ENCODE measurements at places on chromosomes 6 and 20.

DNA sequence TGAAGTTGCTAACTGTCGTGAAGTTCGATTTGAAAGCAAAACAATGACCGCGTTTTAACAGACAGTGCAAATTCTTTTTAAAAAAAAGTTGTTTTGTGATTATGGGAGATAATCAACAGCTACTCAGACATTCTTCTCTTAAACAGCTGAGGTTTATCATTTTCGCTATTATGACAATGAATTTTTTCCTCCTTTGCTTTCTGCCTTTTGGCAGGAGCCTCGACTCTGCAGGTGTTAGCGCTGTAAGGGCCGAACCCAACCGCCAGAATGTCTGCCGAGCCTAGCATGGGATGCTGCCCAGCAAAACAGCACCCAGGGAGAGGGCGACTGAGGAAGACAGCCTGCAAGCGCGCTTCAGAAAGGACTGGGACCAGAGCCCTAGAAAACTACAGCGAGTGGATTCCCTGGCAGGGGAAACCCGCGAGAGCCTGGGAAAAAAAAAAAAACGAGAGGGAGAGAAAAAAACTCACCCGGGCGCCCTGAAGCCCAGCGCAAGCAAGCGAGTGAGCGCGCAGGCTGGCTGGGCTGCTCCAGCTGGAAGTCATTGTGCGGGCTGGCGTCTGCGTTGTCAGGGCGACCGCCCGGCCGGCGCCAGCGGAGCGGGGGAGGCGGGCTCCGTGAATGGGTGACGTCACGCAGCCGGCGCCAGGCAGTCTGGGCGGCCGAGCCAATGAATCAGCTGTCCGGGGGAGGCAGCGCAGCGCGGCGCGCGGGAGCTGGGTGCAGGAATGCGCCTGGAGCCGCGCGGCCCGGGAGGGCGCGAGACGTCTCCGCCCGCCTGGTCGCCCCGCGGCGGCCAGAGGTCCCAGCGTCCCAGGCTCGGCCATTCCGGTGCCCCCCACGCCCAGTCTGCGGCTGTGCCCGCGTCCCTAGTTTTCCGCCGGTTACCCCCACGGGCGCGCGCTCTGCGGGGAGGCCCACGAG, 32.7 kb upstream of the ID4 start:
- DNase-seq = peak; percentile 25

- no peak for DNase-seq
These were observed 108.7 kb downstream of the CARMIL1 start for GRCh38 chr6:25387911-25388310.

DNA sequence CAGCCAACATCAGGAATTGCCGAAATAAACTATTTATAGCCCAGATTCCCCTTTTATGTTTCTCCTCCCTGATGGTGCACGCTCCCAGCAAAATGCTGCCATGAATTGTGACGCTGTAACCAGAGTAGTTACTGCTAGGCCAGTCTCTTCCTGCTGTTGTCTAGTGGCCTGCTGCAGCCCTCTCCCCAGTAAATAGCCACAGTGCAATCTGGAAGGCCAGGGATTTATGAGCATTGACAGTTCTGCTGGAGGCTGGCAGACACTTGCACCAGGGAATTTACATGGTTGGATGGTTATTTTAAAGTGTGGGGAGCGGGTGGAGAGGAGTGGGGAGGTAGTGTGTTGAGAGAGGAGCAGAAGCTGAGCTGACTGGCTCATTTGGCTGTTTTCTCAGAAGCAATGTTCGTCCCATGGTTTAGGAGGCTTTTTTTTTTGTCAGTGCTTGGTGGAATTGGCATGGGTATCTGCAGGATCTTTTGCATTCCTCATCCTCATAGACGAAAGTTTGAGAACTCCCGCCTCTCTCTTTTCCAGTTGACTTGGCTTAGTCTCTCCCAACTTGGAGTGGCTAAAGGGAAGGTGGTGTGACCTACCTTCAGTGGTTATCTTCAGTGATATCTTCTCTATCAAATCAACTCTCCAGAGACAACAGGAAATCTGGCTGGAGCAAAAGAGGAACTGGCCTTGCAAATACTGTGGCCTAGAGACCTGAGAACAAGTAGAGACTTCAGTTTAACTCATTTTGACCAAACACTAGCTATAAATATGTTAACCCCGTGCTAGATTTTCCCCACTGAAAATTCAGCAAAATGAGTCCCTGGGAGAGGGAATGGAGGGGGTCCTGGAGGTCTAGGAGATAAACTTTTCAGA, 99.3 kb upstream of the VSTM2L start:
- no peak for DNase-seq

- no peak for DNase-seq
These were observed 5.7 kb upstream of the GFOD1 start for GRCh38 chr6:13493147-13493546.

DNA sequence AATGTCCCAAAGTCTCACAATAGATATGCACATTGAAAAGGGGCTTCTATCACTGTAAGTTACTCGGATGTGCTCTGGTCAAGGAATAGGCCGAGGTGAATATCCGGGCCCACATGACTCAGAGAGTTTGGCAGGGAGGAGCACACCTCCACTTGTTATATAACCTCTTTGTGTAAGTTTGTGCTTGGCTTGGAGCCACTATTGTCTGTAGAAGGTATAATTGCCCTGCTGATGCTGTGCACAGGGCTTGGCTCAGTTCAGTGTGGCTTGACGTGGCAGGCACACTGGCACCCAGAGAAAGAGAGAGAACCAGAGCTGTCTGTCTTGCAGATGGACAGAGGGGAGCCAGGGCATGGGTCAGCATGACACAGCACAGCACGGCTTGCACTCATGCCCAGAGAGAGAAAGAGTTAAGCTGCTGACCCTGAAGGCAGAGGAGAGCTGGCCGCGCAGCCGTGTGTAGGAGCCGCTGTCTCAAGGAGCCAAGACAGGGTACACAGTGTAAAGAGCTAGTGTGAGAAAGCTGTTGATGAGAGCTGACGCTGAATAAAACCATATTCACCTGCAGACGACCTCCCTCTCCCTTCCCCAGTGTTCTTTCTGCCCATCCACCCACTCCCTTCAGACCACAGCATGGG, 482.5 kb downstream of the C6orf118 start:
- no peak for DNase-seq

- DNase-seq = no peak
These were observed 7.4 kb upstream of the C20orf144 start for GRCh38 chr20:33654680-33655161.

DNA sequence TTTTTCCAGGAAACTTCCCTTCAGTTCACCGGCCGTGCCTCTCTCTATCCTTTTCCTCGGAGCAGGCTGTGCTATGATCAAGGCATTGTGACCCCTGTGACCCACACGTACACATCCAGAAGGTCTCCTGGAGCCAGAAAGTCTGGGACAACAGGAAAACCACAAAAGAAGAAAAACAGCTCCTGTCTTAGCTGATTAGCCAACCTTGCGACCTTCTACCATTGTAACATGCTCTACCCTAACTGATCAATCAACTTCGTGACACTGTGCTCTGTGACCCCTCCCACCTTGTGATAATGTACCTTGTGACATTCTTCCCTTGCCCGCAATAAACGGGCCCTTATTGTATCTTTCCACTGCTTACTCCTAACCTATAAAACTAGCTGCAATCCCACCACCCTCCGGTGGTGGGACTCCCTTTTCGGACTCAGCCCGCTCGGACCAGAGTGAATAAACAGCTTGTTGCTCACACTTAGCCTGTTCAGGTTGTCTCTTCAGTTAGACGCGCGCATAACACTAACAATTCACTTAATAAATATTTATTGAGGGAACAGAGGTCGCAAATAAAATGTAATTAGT, 24.2 kb downstream of the ZNF311 start:
- no peak for DNase-seq

DNA sequence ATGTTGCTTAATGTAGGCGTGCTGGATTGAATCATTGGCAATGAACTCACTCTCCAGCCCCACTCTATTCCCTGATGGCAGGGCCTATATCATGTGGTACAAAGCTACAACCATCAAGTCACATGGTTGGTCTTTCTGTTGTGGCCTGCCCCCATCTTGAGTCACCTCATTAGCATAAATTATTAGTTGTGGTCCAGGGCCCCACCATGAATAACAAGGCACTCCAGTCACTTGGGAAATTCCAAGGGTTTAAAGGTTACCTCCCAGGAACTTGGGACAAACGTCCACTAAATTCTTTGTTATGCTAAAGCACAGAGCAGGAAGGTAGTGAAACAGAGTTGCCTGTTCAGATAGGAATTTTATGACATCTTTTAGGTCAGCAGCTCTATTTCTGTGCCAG, 193.7 kb downstream of the SLC35F1 start:
- no peak for DNase-seq

- DNase-seq = no peak
These were observed 283.1 kb downstream of the PREX1 start for GRCh38 chr20:48544402-48545339.

GRCh38 chr20:43590036-43590391, 723 bp upstream of the IFT52 start:
- DNase-seq = no peak

DNA sequence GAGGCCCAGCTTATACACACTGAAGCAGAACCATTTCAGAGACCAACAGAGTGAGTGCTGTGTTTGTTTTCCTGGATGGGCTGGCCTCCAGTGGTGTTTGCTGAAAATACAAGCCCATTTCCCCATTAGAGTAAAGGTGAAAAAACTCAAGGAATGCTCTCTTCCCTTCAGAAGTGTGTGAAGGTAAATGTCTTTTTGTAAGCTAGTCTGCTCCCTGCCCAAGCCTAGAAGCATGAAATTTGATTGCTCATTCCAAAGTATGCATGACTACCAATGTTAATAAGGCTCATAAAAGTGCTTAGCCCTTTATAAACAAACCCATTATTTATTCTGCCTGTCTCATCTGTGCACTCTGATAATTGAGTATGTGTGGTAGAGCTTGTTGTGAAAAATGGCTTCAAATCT, 59.1 kb downstream of the ADGRF1 start:
- DNase-seq = no peak
